ENCODE measurements at places on chromosomes 4 and X.

- DNase-seq, result no peak
Measured at GRCh38 chrX:138018145-138018799, 452.3 kb downstream of the ZIC3 start.

- no peak for DNase-seq
Measured at GRCh38 chr4:10051517-10052135, 30.3 kb upstream of the SLC2A9 start.

- DNase-seq, result no peak
Measured at GRCh38 chr4:76716658-76717057, 181.3 kb downstream of the SOWAHB start.

GRCh38 chr4:6437826-6438238 lies 34.6 kb downstream of the PPP2R2C start:
- DNase-seq, result no peak

DNA sequence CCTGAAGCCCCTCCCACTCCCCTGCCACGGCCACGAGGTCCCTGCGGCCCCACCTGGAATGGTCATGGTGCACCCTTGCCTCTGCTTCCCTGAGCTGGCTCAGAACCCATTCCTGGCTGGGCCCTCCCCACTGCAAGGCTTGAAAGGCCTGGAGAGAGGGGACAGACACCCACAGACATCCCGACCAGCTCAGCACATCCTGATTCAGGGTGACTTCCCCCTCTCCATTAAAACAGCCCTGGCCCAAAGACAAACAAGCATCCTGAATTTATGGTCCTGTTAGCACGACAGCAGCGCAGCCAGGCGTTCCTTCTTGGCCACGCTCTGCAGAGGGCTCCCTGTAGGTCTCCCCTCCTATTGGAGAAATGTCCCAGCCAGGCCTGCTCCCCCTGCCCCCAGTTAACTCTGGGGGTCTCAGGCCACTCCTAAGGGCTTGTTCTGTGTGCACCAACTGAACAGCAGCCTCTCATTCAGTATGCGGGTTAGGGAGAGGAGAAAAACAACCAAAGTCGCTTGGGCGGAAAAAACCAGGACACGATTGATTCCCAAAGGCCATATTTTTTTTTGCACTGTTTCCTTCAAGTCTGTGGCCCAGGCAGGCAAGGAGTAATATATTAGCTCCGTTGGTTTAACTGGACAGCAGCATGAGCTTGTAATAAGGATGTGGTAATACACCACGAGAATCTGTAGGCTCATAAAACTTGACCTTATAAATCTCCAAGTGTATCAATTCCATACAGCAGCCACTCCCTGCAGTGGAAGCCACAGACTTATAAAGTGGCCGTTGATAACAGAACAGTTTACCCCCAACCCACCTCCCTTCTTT lies 106.7 kb upstream of the MSX1 start:
- DNase-seq, result no peak

GRCh38 chr4:87717276-87718031 lies 67.4 kb downstream of the DMP1 start:
- no peak for DNase-seq

Data from CD4-positive, alpha-beta T cell treated with Interleukin-12 subunit alpha and Interleukin-12 subunit beta, for 1 hour (primary cell).